ENCODE measurements at places on chromosomes 2 and 18. TPM values are rescaled to one million over a fixed set of nuclear protein-coding genes. Genes with fewer than 3 reads are reported as not detected.

DNA sequence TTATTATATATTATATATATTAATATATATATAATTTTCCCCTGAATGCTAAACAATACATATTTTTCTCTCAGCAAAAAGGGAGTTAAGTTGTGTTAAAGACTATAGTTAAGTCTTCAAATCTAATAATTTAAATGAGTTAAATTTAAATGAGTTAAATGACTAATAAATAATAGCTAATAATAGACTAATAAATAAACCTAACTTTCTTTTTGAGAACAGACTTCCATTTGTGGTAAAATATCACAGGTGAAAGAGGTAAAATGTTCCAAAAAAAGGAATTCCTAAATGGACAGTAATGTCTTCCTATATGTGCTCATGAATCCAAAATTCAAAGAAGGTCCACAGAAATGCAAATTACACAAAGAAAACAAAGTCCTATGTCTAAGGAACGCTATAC is 74.6 kb downstream of the SLC25A12 start:
- H3K4me1 ChIP-seq = no peaks in the 10 kb centered on the region
- no peak overlapping the region for H3K4me3 ChIP-seq
- H3K27ac ChIP-seq = no peak overlapping the region
- no peaks in the 10 kb centered on the region for H3K27me3 ChIP-seq
- no peak for DNase-seq
- no peaks in the 10 kb centered on the region for H3K36me3 ChIP-seq

GRCh38 chr18:41618147-41618546 is 336.9 kb upstream of the PIK3C3 start:
- no peak overlapping the region for H3K4me3 ChIP-seq
- H3K27ac ChIP-seq = no peak overlapping the region
- no peaks in the 10 kb centered on the region for H3K4me1 ChIP-seq
- no peaks in the 10 kb centered on the region for H3K27me3 ChIP-seq
- H3K36me3 ChIP-seq = no peaks in the 10 kb centered on the region

GRCh38 chr2:75775311-75775823 is 64.7 kb upstream of the GCFC2 start:
- no peak overlapping the region for H3K4me3 ChIP-seq
- no peak for DNase-seq
- no peaks in the 10 kb centered on the region for H3K27me3 ChIP-seq
- H3K36me3 ChIP-seq = no peaks in the 10 kb centered on the region
- H3K27ac ChIP-seq = no peak overlapping the region
- H3K4me1 ChIP-seq = no peaks in the 10 kb centered on the region

DNA sequence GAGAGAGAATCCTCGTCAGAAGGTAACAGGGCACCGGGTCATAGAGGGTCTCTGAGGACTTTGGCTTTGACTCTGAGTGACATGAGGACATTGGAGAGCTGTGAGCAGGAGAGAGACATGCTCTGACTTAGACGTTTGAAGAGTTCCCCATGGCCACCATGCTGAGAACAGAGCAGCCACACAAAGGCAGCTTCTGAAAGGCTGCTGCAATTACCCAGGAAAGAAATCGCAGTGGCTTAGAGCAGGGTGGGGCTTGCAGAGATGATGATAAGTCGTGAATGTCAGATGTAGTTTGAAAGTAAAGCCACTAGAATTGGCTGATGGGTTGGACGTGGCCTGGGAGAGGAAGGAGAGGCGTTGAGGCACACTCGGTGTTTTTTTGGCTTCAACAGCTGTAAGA is 79.0 kb downstream of the ZCCHC2 start:
- H3K27me3 ChIP-seq = no peaks in the 10 kb centered on the region
- no peaks in the 10 kb centered on the region for H3K4me1 ChIP-seq
- no peak overlapping the region for H3K4me3 ChIP-seq
- H3K36me3 ChIP-seq = no peaks in the 10 kb centered on the region
- no peak for DNase-seq

DNA sequence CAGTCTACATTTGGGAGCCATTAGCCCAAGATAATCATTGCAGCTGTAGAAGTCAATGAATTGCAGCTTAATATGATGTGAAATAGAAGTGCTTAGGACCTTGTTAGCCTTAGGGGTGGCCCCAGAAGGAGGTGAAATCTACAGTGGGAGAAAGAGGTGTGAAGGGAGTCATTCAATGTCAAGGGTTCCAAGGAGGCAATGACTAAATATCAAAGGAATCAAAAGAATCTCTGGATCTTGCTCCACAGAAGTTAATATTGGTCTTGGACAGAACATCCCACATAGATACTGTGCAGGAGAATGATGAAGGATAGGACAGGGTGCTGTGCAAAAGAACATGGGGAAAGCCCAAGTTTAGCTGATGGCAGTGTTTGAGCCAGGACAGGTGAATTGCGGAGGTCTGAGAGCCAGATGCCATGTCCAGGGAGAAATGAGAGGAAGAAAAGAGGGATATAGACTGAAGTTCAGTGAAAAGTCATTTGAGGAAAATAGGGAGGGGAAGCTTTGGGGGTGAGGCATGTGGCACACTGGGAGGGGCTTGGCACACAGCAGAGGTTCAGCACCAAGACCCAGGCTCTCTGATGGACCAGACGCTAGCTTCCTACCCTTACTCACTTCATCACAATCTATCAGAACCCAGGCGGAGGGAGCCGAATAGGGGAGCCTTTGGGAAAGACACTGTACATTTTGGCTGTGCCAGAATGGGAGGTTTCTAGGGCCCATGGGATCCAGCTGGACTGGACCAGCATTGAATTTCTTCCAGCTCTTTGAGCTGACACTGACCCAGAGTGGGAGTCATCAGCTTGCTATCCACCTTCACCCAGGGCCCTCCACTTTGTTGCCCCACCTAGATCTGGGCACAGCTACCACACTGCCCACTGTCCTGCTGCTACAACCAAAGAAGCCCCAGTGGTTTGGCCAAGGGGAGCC is 2.2 kb downstream of the IL1F10 start:
- no peaks in the 10 kb centered on the region for H3K36me3 ChIP-seq
- no peak for DNase-seq

DNA sequence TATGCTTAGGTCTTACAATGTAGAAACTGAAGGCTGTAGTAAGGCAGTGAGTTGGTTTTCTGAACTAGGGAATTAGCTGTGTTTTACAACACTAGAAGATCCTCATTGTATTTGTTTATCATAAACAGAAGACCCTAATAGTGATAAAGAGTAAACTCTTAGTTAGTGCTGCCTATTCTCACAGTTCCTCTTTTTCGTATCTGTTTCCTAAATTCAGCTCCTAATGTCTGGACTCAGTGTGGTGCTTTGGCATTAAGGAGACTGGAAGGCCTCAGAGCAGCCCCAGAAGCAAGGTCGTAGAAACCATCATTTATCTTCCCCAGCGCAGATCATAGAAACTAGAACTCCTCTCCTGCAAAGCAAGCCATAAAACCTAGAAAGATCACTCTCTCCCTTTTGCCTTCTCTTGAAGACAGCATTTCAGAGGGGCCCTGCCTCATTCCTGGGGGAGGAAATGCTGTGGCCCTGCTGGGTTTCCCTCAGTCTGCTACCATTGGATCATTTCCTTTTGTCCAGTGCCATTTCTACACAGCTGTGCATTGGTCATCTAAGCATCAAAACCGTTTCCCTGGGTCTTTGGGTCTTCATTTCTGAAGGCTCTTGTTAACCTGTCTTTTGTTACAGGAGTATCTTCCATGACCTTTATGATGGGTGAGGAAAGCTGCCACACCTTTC is 4.7 kb downstream of the ACP1 start:
- H3K4me1 ChIP-seq = no peaks in the 10 kb centered on the region
- no peak overlapping the region for H3K4me3 ChIP-seq
- H3K36me3 ChIP-seq = no peaks in the 10 kb centered on the region
- H3K27me3 ChIP-seq = no peaks in the 10 kb centered on the region
- no peak for DNase-seq

GRCh38 chr18:21916594-21916993 is 176.0 kb downstream of the MIB1 start:
- H3K4me1 ChIP-seq = no peaks in the 10 kb centered on the region
- H3K36me3 ChIP-seq = no peaks in the 10 kb centered on the region
- H3K4me3 ChIP-seq = no peak overlapping the region

DNA sequence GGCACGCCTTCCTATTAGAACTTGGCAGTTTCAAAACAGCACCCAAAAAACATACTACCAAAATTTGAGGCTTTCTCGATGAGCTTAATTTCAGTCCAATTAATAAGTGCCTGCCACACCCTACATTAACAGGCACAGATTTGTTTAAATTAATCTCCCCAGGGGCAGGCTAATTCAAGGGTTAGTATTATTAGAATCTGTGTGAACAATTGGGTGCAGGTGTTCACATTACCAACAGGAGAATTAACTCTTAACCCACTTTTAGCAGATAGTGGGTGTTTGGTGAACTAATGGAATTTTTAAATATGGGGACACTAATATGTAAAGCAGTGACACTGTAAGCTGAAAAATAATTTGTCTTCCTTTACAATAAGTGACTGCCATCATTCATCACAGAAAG is 4.1 kb downstream of the MBD2 start:
- no peak overlapping the region for H3K4me3 ChIP-seq
- no peak overlapping the region for H3K27ac ChIP-seq
- peaks cover 13% of the 10 kb centered on the region for H3K4me1 ChIP-seq
- H3K27me3 ChIP-seq = no peaks in the 10 kb centered on the region
- DNase-seq = no peak
- no peaks in the 10 kb centered on the region for H3K36me3 ChIP-seq

DNA sequence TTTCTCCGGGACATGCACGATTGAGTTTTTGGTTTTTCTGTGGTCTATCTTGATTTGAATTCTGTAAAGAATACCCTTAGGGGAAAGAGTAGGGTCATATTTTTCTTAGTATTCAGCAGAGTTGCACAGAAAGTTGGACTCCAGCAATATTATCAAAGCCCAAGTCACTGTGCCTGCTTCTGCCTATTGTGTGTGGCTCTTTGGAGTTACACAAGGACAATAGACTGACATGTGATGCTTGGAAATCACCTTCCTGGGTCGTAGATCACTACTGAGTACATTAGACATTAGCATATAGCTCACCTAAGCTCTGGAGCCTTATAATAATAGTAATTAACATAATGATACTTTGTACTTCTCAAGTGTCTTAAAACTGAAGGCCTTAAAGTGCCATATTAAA is 238.8 kb upstream of the FOSL2 start:
- DNase-seq = no peak
- no peaks in the 10 kb centered on the region for H3K36me3 ChIP-seq
- H3K27ac ChIP-seq = peak overlapping the region; percentile 66
- no peaks in the 10 kb centered on the region for H3K4me1 ChIP-seq
- H3K27me3 ChIP-seq = no peaks in the 10 kb centered on the region

- no peaks in the 10 kb centered on the region for H3K27me3 ChIP-seq
- no peak overlapping the region for H3K27ac ChIP-seq
- no peaks in the 10 kb centered on the region for H3K36me3 ChIP-seq
- DNase-seq = no peak
Observed at GRCh38 chr2:56806924-56807323, 623.1 kb downstream of the CCDC85A start.

DNA sequence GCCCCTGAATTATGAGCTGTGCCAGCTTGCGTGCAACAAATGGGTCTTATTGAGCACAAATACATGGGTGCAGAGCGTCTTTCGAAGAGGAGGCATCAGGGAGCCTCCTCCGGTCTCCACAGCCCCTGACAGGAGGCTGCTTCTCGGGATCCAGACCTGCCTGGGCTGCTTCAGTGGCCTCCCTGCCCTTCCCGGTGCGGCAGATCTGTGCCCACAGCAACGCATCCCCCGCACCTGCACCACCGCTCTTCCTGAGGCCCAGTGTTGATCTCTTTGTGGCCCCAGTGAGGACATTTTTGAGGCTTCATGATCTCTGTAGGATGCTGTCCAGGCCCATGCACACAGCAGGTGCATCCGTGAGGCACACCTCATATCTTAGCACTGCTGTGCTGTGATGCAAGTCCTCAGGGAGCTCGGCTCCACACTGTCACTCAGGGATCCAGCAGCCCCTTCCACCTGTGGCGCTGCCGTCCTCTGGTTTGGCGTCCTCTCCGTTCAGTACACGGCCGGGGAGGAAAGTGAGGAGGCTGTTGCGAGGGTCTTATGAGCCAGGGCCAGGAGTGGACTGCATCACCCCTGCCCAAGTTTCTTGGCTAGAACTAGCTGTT is 17.4 kb downstream of the RTP5 start:
- peaks cover 14% of the 10 kb centered on the region for H3K4me1 ChIP-seq
- H3K27ac ChIP-seq = no peak overlapping the region
- H3K36me3 ChIP-seq = no peaks in the 10 kb centered on the region
- DNase-seq = no peak
- no peaks in the 10 kb centered on the region for H3K27me3 ChIP-seq

DNA sequence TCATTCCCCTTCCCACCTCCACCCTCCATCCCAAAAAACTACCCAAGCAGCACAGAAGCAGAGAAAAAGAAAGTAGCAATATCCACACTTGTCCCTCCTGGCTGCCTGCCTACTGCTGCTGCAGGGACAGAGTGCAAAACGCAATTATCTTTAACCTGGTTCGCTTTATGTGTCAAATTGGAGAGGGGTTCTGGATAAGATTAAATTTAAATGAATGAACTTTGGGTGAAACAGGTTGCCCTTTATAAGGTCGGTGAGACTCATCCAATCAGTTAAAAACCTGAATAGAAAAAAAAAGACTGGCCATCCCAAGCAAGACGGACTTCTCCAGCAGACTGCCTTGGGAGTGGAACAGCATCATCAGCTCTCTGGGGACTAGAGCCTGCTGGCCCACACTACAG is 62.6 kb downstream of the ANKRD44 start:
- no peaks in the 10 kb centered on the region for H3K27me3 ChIP-seq
- no peak overlapping the region for H3K4me3 ChIP-seq
- H3K4me1 ChIP-seq = no peaks in the 10 kb centered on the region
- H3K27ac ChIP-seq = no peak overlapping the region

DNA sequence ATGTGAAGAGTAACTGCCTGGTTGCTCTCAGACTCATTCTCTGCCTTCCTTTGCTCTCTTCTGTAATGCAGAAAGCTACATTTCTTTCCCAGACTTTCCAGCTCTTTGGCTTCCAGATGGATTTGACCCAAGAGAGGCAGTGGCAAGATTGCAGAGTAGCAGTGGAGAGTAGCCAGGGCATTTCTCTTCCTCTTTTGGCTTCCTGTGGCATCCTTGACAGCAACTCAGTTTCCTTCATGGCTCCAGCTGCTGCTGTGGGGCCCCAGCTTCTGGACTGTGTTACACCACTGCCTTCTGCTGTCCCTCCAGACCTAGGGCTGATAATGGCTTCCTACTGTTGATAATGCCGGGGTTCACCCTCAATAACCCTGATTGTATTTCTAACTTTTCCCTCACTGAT is 469.4 kb upstream of the SPRED2 start:
- no peak overlapping the region for H3K27ac ChIP-seq
- H3K4me1 ChIP-seq = no peaks in the 10 kb centered on the region
- no peaks in the 10 kb centered on the region for H3K27me3 ChIP-seq
- DNase-seq = no peak

GRCh38 chr2:439077-439476 is 151.2 kb upstream of the ALKAL2 start:
- no peak overlapping the region for H3K4me3 ChIP-seq
- DNase-seq = no peak
- no peaks in the 10 kb centered on the region for H3K4me1 ChIP-seq
- no peaks in the 10 kb centered on the region for H3K27me3 ChIP-seq

The STARD6 gene
- not detected for total RNA-seq

The GPR75 gene
- total RNA-seq = not detected

The ODC1 gene
- total RNA-seq = 140 TPM

The GAL3ST2 gene
- not detected for total RNA-seq

The C2orf78 gene
- not detected for total RNA-seq

The CD8A gene
- total RNA-seq = 0.07 TPM
